ENCODE measurements at places on chromosomes 12 and 14. TPM values are rescaled to one million over a fixed set of nuclear protein-coding genes. Genes with fewer than 3 reads are reported as not detected.

The TMEM179 gene
- total RNA-seq, result 0.19 TPM

The TMPRSS12 gene
- total RNA-seq, result not detected

The PRB2 gene
- total RNA-seq, result 0.42 TPM

The HVCN1 gene
- 0.11 TPM for total RNA-seq

The CIDEB gene
- total RNA-seq, result not detected

The TEX52 gene
- not detected for total RNA-seq

The LAG3 gene
- 1.4 TPM for total RNA-seq

The STAC3 gene
- 1.1 TPM for total RNA-seq

The ARHGEF25 gene
- 46.8 TPM for total RNA-seq

All from A375 (cell line).